ENCODE measurements at places on chromosomes 2 and 18.

- no peak for DNase-seq
These were observed 323.4 kb downstream of the BCL11A start for GRCh38 chr2:60230037-60230436.

DNA sequence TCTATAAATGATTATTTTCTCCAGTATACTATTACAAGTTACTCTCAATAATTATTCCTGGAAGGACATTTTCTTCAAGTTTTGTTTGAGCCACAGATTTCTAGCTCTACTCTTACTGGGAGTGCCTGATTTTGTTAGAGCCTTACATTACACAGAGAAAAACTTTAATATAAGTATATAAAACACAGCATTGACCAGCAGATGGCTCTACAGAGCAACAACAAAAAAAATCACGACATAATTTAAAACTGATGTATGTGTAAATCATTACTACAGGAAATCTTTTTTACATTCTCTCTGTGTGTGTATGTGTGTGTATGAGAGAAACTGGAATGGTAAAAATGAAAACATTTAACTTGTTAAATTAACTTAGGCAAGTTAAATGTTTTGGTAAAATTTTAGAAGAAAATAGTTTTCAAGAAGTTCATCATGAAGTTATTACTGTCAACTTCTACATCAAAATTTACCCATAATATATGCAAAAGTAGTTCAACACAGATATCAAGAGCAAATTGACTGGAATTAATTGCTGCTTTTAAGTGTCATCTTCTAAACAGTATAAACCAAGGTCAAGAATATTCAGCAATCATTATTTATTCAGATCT lies 103.3 kb downstream of the MDH1 start:
- no peak for DNase-seq

- no peak for DNase-seq
These were observed 89.9 kb upstream of the RANBP2 start for GRCh38 chr2:108629417-108629816.

DNA sequence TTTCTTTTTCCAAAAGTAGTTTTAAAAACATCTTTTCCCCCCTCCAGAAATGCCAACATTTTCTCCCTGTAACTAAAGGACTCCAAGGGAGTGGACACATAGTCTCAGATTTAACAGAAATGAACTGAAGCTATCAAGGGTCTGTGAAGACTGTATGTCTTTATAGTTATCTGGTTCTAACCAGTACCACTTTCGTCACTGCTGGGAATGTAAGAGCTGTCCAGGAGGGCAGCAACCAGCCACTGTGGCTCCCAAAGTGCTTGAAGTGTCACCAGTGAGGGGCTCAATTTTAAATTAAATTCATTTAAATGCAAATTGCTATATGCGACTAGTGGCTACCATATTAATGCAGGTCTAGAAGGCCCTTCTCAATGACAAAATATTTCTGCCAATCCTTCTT lies 15.0 kb downstream of the RNF149 start:
- DNase-seq: no peak

- DNase-seq: no peak
These were observed 16.5 kb upstream of the CYTIP start for GRCh38 chr2:157460384-157460837.

- peak; percentile 67 for DNase-seq
These were observed 507 bp downstream of the PKP4 start for GRCh38 chr2:158457092-158457825.

DNA sequence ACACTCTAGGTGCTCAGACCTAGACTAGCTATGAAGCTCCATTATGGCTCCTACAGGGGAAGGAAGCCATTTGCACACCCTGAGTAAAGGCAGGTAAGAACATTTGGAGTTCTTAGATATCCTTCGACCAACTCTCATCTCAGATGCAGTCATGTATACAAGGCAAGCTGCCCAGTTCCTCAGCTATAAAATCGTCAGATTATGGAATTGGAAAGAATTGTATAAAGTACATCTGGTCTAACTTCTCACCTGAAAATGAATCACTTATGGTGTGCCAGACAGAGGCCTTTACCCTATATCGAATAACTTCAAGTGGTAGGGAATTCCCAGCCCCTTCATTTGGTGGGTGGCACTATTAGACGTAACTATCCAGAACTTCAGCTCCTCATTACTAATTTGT lies 79.3 kb downstream of the VIT start:
- DNase-seq: no peak

GRCh38 chr2:191650896-191651773 lies 26.8 kb upstream of the NABP1 start:
- no peak for DNase-seq

- no peak for DNase-seq
These were observed 39.6 kb upstream of the BOD1L2 start for GRCh38 chr18:57107140-57107832.

GRCh38 chr2:30448308-30448707 lies 1.3 kb downstream of the LCLAT1 start:
- no peak for DNase-seq

GRCh38 chr2:165698444-165698884 lies 95.6 kb downstream of the GALNT3 start:
- DNase-seq: no peak

GRCh38 chr2:235666213-235666781 lies 172.5 kb downstream of the AGAP1 start:
- no peak for DNase-seq

DNA sequence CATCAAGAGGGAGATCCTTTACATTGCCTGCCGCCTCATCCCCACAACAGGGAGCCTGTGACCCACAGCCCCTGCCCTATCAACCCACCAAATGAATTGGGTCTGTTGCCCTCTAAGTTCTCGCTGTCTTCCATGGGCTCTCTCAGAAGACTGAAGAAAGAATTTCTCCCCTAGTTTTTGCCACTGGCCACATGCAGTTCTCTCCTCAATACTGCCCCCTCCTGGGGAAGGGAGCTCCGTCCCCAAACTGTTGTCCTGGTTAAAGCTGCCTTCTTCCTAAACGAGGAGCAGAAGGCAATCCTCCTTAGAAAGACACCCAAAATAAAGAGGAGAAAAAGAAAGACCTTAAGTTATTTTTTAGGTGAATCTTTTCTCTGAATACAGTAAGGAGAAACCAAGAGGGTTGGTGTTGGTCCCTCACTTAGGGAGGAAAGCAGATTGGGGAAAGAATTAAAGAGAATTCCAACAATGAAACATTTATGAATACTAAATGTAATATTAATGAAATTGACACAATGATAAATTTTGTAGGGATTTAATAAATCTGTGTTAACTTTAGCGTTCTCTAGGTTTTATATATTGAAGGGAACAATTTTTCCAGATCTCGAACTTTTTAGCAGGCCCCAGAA lies 31.1 kb upstream of the SATB2 start:
- peak; percentile 63 for DNase-seq

DNA sequence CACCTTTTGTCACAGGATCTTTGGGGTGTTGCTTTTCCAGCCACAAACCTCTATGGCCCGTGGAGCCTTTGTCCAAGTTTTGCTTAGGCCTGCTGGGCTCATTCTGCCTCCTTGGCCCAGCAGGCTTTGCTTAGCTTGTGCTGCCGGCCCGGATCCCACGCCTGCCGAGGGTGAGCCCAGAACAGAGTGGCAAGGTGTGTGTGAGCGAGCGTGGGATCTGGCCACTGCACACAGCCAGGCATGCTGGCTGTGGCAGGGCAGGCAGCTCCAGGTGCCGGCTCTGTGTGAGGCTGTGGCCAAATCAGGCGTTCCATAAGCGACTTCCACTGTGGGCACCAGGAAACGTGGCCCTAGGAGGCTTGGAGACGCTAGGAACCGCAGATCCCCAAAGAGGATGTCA lies 97.5 kb downstream of the ATP9B start:
- no peak for DNase-seq

GRCh38 chr2:168186452-168186851 lies 60.9 kb downstream of the STK39 start:
- no peak for DNase-seq

- DNase-seq: no peak
These were observed 176.9 kb upstream of the MC4R start for GRCh38 chr18:60549338-60549960.

- DNase-seq: no peak
These were observed 51.0 kb upstream of the SERPINB2 start for GRCh38 chr18:63836456-63836855.

DNA sequence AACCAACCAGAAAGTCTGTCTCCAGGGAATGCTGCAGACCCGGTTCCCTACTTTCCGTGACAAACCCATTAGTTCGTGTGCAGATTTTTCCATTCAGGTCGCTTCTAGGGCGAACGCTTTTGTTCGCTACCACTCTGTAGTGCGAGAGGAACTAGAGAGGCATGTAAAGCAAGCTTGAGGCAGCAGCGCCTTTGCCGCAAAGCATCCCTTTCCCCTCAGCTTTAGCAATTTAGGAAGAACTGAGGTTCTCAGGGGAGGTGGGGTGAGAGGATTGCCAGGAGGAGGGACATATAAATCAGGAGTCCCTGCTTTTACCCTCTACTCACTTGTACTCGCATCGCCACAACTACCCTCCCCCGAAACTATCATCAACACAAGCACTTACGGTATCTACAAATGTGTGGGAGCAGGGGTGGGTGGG lies 748 bp upstream of the ZNF804A start:
- peak; percentile 22 for DNase-seq

GRCh38 chr2:185279999-185280398 lies 458.6 kb upstream of the FSIP2 start:
- DNase-seq: no peak

DNA sequence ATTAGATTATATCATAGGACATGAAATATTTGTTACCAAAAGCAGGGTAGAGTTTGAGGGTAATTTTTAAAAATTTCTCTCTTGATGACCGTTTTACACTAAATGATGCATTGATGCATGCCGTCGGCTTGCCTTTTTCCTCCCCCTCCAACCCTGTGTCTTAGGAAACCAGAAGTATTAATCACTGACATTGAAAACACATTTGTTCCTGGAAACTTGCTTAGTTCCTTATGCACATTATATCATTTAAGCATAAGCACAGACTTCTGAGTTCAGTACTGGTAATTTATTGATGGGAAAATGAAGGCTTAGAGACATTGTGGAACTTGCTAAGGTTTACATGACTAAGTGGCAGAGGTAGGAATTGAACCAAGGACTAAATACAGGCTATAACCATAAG lies 206.3 kb upstream of the SPHKAP start:
- DNase-seq: no peak

GRCh38 chr18:54696616-54697293 lies 105.7 kb downstream of the DYNAP start:
- no peak for DNase-seq

GRCh38 chr2:39696838-39697237 lies 31.1 kb downstream of the TMEM178A start:
- DNase-seq: no peak

DNA sequence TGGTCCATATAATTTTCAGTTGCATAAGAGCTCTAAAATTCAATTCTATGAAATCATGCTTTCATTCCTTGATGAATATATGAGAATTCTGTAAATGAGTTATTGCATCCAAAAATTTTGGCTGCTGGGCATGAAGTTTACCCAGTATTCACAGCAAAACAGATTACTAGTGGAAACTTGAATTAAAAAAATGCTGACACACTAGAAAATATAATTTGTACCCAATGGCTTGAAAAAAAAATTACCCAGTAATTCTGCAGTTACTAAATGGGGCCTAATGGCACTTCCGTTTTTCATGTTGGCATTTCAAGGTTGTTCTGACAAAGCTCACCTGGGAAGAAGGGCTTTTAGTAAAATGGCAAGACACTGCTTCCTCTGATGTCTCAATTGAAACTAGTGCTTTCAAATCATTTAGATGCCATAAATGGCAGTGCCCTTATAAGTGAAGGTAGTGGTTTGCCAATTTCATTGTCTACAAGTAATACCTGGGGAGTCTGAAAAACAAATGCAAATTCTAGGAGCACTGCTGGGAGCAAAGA lies 343.6 kb downstream of the TDRD15 start:
- no peak for DNase-seq

GRCh38 chr2:31770741-31771140 lies 190.0 kb upstream of the SRD5A2 start:
- no peak for DNase-seq

- DNase-seq: no peak
These were observed 81.2 kb downstream of the GPD2 start for GRCh38 chr2:156517419-156517818.

DNA sequence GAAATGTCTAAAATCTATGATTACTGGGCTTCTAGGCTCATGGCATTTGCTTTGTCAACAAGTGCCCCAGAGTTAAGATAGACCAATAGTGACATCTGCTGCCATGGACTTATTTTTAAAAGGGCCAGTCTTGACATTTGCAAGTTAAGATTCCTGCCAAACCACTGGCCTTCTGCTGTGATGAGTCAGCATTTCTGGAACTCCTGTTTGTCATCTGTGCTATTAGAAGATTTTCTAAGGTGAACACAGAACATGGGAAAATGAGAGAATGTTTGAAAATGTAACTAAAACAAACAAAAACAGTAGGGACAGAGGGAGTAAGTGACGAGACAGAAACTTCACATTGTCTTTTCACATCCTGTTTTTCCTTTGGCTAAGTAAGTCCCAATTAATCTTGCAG lies 93.7 kb upstream of the WDR75 start:
- no peak for DNase-seq

DNA sequence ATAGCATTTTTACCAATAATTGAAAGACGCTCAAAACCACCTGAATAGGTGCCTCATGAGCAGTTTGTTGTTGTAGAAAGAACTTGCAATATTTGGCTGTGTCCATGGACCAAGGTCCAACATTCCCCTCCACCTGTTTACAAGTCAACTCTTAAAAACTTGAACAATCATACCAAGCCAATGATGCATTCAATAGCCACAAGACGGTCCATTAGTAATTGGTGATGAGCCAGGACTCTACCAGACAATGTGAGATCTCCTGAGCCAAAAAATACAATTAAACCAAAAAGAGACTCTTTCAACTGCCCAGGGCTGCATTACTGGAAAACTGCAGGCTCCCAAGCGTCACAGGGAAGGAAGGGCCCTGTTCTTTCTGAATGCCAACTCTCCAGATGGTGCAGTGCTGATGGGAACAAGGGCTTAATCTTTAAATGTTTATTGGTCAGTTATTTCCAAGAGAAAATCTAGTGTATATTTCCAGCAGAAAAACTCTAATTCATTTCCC lies 118.8 kb upstream of the EPB41L3 start:
- no peak for DNase-seq

DNA sequence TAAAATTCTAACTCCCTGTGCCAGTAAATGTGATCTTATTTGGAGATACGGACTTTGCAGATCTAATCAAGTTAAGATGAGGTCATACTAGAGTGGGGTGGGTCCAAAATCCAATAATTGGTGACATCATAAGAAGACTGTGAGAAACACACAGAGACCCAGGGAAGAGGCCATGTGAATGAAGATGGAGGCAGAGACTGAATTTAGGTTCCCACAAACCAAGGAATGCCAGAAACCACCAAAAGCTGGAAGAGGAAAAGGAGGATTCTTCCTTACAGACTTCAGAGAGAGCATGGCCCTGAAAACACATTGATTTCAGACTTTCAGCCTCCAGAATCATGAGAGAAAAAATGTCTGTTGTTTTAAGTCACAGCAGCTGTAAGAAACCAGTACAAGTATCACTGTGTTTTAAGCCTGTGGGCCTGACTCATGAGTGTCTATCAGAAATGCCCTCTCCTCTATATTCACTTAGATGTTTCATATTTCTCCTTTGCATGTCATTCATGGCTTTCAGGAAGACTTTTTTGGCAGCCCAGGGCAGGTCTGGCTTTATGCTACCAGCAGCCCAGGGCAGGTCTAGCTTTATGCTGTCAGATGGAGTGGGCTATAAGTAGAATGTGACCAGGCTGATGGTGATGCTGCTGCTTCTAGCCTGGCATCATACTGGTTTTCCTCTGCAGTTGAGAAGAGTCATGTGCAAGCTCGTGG lies 100.0 kb downstream of the SPOPL start:
- DNase-seq: no peak
